Stimulated activated CD4-positive, alpha-beta T cell treated with anti-CD3 and anti-CD28 coated beads, Interleukin-2, amount 100 ng/mL, for 24 hours (primary cell): ENCODE measurements at places on chromosomes 5 and 9.

DNA sequence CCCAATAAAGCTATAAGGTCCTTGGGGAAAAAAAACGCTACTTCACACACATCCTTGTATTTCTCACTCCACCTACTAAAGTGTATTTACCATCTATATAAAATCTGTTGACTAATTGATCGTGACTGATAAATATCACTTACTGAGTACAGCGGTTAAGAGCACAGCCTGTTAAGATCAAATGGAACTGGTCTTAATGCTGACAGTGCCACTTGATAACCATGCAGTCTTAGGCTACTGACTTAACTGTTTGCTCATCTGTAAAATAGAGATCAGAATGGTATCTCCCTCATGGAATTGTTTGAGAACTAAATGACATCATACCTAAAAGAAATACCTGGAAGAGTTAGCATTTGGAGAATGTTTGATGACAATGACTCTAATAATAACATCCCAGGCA, 67.5 kb downstream of the ZFAND5 start:
- no peak for DNase-seq

DNA sequence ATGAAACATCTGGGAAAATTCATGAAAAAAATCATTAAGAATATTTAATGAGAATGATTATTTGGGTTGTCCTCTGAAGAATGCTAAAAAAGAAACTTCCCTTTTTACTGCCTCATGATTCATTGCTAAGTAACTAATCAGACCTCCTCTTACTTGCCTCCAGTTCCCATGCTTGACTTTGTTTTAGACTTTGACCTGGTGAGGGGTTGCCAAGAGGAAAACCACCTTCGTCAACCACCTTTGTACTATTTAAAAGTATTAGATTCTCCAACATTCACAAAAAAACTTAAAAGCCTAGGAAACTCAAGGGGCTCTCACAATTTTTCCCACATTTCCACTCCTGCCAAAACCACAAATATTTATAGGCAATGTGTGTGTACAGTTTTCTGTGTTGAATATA, 115.2 kb upstream of the ST8SIA4 start:
- no peak for DNase-seq

DNA sequence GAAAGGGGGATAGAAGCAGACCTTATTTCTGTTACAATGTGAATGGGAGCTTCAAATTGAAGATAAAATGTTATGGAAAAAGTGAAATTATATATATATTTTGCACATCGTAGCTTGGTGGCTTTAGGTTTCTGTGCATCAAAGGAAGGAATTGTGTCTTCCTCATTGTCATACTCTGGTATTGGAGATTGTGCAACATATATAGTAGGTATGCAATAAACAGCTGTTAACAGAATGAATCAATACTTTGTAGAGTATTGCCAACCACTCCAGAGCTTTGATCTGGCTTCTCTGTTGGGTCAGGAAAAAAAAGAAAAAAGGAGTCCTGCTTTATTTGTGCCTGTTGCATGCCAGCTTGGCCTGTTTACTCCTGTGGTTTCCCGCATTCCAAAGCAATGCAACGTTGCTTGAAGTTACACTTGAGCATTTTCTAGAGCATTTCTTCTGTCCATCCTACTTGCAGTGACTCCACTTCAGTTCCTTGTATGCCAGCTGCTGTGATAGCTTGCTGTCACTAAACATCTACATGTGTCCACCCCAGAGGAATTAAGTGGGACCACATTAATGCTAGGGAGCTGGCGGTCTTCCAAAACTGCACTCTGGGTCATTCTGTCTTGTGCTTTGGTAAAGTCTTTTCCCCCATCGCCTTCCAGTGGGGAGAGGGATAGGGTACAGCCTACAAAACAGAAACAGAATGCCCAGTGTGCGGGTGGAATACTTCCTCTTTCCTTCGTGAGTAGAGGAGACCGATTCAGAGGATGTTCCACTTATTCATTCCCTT, 62.0 kb upstream of the MEF2C start:
- DNase-seq, result no peak

DNA sequence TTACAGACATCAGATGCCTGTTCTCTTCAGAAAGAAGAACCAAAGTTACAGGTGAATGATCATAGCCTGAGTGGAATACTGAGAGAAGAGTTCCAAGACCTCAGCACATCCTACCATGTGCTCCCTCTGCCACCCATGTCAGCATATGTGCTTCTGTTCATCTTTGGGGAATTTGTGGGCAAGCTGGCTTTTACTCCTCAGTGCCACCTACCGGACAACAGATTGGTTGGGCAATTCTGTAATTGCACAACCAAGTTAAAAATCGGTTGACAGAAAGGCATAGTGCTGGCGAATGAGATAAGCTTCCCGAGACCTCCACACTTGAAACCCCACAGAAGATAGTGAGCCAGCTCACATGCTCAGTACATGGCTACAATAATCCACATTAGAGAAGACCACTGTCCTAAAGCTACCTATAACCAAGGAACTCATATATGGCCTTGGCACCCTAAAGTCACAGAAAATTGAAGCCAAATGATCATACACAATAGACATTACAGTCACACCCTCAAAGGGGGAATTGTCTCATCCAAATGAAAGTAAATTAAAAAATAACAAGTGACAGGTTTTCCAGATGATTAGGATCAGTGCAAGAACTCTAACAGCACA, 1238.0 kb upstream of the NUDT12 start:
- DNase-seq, result no peak

GRCh38 chr5:103218164-103218563, 40.4 kb upstream of the MACIR start:
- no peak for DNase-seq

DNA sequence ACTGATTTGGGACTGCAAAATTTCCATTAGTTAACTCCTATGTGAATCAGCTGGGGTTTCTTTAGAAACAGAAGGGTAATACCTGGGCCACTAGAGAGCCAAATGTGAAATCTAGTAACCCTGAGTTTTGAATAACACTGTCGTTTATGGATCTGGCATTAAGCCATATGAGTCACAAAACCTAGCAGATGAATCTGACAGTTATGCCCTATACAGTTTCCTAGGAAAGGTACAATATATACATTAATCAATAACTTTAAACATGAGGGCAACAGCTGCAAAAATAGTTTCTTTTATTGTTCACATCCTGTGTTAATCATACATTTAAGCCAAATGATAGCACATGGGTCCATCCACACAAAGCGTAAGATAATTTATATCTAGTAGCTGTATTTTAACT, 56.9 kb downstream of the PAM start:
- DNase-seq, result no peak

GRCh38 chr5:80149161-80149609, 106.7 kb downstream of the SERINC5 start:
- no peak for DNase-seq

GRCh38 chr5:56648460-56649034, 166.8 kb upstream of the MAP3K1 start:
- no peak for DNase-seq

DNA sequence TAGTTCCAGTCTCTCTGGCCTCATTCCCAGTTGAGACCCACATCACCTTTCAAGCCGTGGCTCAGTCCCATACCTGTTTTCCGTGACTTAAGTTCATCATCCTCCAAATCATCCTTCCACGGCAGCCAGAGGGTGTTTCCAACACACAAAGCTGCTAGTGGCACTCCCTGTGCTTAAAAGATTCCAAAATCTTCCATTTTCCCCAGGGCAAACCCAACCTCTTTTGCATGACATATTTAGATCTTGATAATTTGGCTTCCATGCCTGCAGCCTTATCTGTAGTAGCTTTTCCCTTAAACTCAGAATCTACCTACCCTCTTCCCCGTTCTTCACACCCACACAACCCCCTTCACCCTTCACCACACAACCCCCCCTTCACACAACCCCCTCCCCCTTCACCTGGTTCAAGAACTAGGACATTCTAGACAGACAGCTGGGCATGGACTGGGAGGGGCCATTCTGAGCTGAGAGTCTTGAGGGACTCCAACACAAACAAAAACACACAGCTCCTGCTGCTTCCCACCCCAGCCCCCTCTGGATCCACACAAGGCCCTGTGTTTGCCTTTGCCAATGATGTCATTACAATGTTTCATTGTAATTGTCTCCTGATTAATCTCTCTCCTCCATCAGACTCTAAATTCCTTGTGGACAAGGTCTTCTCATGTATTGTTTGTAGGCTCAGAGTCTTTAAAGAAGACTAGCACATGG, 268.2 kb downstream of the SH3GL2 start:
- DNase-seq, result no peak

- no peak for DNase-seq
Measured at GRCh38 chr5:139690064-139690802, 42.1 kb downstream of the CXXC5 start.

GRCh38 chr9:115882911-115883310, 270.7 kb upstream of the PAPPA start:
- DNase-seq, result no peak

GRCh38 chr5:81631621-81632020, 119.3 kb downstream of the SSBP2 start:
- no peak for DNase-seq

DNA sequence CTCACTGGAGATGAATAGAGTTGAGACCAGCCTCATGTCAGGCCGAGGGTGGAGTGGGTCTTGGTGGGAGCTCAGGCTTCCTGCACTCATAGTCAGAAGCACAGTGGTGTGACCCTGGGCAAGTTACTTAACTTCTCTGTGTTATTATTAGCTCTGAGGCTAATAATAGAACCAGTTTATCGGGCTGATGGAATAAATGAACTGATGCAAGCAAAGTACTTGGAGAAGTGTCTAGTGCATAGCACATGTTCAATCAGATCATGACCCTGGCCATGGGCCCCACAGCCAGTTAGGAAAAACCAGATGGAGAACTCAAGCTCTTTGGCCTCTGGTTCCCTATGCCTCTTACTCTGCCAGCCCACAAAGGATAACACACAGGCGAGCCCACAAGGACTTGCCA, 45.3 kb upstream of the OSMR start:
- no peak for DNase-seq

DNA sequence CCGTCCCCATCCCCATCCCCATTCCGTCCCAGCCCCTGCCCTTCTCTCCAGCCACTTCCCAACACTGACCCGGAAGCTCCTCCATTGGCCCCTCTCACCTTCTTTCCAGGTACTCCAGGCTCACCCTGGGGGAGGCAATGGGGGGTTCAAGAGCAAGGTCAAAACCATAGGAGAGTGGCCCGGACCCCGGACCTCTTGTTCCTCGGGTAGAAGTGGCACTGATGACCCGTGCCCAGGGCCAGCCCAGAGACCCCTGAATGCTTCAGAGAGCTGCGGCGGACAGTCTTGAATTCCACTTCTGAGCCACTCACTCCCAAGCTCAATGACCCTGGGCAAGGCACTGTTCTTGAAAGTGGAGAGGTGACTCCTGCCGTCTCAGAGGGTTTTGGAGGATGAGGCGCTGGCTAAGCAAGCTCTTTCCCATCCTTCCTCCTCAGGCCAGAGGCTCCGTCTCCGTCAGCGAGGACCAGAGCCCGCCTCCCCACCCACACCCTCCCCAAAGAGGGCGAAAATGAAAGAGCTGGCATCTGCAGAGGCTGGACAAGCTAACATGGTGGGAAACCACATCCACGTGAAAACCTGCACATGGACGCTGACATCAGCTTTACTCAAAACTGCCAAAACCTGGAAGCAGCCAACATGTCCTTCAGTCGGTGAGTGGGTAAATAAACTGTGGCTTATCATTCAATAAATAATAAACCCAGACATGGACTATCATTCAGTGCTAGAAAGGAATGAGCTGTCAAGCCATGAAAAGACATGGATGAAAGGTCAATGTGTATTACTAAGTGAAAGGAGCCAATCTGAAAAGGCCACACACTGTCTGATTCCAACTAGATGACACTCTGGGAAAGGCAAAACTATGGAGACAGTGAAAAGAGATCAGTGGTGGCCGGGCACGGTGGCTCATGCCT, 27.3 kb upstream of the PHYKPL start:
- no peak for DNase-seq

- DNase-seq, result no peak
Measured at GRCh38 chr5:88745093-88745696, 137.8 kb downstream of the MEF2C start.

DNA sequence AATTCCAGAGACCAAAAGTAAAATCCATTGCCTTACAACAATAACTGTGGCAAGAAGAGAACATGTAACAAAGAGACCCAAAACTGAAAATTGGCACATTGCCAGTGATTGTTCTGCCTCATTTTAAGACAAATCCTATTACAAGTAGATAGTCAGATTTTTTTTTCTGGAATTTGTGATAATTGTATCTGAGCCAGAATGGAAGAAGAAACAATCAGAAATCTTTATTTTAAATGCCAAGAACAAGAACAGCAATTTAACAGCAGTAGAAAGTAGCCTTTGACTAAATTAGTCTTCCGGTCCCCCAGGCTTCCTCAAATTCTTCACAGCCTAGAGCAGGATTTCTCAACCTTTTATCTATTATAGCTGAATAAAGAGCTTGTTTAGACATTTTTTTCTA, 106.7 kb upstream of the PTPN3 start:
- no peak for DNase-seq

DNA sequence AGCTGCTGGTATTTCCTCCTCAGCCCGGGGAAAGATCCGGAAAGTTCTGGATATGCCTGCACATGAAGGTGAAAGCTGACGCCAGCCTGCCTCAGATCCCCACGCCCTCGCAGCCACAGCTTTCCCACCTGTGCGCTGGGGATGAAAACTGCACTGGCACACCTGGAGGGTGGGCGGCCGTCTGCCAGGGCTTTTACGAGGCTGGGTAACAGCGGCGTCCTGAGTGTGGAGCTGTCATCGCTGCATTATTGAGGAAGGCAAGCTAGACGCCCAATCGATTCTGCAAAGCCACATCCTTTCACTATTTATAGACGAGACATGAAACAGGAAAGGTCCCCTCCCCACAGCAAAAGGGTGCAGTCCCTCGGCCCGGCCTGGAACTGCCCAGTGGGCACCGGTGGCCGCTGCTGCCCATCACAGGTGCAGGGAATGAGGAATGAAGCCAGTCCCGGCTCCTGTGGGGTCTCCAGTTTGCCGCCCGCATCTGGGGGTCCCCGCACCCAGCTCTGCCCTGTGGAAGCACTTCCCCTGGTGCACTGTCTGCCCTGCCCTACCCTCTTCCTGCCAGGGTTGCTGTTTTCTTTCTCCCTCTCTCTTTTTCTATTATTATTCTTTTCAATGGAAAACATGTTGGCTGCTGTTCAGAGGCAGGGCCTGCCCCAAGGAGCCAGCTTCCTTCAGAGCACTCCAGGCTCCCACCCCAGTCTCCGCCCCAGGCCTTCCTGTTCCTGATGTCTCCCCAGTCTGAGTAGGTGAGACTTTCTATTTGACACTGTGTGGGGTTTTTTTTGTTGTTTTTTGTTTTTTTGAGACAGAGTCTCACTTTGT, 7.0 kb downstream of the NOTCH1 start:
- DNase-seq, result peak; percentile 81

GRCh38 chr5:54234304-54234933, 76.0 kb downstream of the ARL15 start:
- DNase-seq, result no peak

GRCh38 chr9:129640086-129640870, 1.7 kb downstream of the ASB6 start:
- DNase-seq, result no peak

DNA sequence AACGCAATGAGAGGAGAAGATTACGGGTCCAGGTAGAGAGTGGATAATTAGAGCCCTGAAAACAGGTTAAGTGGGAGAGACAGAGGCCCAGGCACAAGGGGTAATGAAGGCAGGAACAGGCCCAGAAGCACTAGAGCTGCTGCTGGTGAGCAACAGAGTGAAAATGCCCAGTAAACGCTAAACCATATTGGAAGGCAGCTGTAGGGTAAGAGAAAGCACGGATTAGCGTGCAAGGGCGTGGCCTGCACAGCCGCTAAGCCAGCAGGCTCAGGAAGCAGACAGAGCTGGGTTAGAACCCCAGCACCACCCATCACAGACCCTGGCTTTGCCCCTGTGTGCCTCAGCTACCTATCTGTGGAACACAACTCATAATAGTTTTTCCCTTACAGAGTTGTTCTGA, 93.2 kb downstream of the PAX5 start:
- DNase-seq, result no peak

GRCh38 chr5:14190194-14191164, 47.3 kb downstream of the TRIO start:
- no peak for DNase-seq
